Tibial nerve (tissue), 4 donors: ENCODE measurements at places on chromosomes 16 and 17. TPM values are rescaled to one million over a fixed set of nuclear protein-coding genes. Genes with fewer than 3 reads are reported as not detected.

The BCL6B gene
- 8.1 TPM for total RNA-seq

The NHLRC4 gene
- total RNA-seq, result 2.5 TPM

The AOC2 gene
- total RNA-seq, result 2.9 TPM

The FAHD1 gene
- 44.1 TPM for total RNA-seq

DNA sequence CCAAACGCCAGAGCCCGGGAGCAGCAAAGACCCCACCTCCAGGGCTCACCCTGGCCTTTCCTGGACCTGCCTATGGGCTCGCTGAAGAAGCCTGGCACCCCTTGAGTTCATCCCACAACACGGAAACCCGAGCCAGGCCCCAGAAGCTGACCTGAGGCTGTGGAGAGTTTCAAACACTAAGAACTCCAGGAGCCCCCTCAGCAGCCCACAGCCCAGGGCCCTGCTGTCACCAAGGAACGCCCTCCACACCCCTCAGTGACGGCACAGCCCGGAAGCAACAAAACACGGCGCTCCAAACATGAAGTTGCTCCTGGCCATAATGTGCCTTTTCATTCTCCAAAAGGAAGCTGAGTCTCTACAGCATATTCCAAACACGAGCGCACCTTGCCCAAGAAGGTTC, 9.2 kb downstream of the SLC38A10 start:
- DNase-seq, result no peak

GRCh38 chr16:88360999-88361398, 21.8 kb upstream of the ZNF469 start:
- no peak for DNase-seq

DNA sequence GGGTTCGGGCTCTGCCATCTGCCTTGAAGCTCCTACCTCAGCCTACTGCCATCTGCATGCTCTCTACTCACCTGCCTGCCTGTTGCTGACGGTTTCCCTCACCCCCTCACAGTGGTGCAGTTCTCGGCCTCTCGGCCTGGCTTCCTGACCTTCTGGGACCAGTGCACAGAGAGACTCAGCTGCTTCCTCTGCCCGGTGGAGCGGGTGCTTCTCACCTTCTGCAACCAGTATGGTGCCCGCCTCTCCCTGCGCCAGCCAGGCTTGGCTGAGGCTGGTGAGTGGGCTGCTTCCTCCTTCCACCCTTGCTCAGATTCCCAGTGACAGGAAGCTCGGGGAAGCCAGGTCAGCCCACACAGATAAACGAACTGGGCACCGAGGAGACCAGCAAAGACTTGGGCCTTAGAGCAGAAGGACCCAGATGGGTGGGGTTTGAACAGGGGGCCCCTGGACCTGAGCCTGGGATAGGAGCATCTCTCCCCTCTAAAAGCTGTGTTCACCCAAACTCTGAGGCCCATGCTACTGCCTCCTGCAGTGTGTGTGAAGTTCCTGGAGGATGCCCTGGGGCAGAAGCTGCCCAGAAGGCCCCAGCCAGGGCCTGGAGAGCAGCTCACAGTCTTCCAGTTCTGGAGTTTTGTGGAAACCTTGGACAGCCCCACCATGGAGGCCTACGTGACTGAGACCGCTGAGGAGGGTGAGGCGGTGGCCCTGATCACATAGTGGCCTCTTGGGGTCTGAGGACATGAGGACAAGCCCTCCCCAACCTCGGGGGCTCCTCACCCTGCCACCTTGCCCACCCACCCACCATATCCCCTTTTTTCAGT, 16.4 kb downstream of the RIPOR1 start:
- no peak for DNase-seq

DNA sequence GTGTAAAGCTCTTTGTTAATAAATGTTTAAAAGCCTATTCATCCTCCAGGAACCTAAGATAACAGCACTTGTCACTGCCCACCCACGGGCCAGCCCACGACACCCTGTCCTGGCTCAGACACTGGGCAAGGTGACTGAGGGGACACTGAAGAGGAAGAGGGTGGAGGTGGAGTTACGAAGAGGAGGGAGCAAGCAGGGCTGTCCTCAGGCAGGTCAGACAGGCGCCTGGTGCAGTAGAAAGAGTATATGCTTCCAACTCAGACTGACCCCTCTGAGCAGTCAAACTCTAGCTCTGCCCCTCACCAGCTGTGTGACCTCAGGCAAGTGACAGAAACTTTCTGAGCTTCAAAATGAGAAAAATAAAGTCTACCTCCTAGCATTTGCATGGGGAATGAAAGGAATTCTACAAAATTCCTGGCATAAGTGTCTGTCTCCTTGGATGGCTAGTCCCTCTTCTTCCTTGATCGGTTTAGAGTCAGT, 22.8 kb downstream of the TEX2 start:
- no peak for DNase-seq

DNA sequence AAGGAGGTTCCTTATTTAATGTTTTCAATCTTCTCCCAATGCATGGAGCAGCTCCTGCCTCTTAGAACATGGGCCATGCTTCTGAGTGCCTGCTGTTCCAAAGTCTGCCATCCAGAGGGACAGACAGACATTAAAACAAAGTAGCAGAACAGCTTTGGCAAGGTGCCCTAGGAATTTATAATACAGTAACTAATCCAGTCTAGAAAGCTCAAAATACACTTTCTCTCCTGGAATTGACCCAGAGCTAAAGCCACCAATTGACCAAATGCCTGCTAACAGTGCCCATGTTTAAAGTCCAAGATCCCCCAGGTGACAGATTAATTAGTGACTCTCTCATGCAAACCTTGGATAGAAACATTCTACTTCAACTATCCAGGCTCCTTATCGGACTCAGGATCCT, 11.1 kb upstream of the CHRNE start:
- no peak for DNase-seq

- DNase-seq, result no peak
Observed at GRCh38 chr17:14699574-14700185, 398.8 kb downstream of the HS3ST3B1 start.

GRCh38 chr17:38508570-38508950, 80.3 kb downstream of the ARHGAP23 start:
- DNase-seq, result no peak

GRCh38 chr16:79282806-79283205, 317.7 kb downstream of the MAF start:
- DNase-seq, result no peak

- DNase-seq, result no peak
Observed at GRCh38 chr16:11151885-11152629, 103.9 kb downstream of the SOCS1 start.

- DNase-seq, result no peak
Observed at GRCh38 chr17:30805944-30806456, 18.5 kb downstream of the CRLF3 start.

GRCh38 chr17:80633207-80633606, 88.6 kb downstream of the RPTOR start:
- DNase-seq, result no peak
